Fibroblast of skin of back (primary cell): ENCODE measurements at places on chromosomes 2 and 18.

- no peak for DNase-seq
These were observed 23.7 kb downstream of the ATL2 start for GRCh38 chr2:38353402-38353801.

DNA sequence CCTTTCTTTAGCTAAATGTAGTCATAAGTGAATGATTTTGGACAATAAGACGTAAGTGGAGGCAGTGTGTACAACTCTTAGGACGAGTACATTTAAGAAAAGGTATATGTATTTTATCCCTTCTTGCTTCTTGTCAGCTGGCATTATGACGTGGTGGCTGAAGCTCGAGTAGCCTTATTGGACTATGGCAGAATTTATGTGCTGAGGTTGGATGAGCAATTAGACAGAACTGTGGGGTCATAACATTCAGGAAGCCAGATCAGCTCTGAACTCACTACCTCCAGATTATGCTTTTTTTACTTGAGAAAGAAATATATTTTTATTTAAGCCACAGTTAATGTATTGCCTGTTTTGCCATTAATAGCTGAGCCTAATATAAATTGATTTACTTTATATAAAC is 661.5 kb downstream of the ERBB4 start:
- DNase-seq, result no peak

- DNase-seq, result peak; percentile 44
These were observed 135.6 kb upstream of the ZNF236 start for GRCh38 chr18:76686737-76687231.

GRCh38 chr2:151175864-151176263 is 85.8 kb downstream of the RBM43 start:
- DNase-seq, result no peak

- DNase-seq, result peak; percentile 62
These were observed 266.1 kb upstream of the SIX2 start for GRCh38 chr2:45275242-45275805.

DNA sequence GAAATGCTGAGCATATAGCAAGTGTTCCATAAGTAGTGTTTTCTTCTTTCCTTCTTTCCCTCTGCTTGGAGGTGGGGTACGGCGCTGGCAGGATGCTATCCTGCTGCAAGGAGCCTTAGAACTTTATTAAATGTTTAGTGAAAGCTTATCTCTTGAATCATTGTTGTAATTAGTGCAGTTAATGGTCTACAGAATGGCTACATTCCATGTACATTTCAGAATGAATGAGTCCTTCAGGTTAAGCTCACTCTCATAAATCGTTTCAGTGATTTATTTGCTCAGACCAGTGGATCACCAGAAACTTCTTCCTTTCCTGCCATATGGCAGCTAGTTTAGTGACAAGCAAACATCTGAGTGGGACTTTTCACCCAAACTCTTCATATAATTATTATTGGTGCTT is 3.3 kb upstream of the YWHAQ start:
- no peak for DNase-seq

- no peak for DNase-seq
These were observed 422.1 kb downstream of the PARD3B start for GRCh38 chr2:204967199-204967960.

DNA sequence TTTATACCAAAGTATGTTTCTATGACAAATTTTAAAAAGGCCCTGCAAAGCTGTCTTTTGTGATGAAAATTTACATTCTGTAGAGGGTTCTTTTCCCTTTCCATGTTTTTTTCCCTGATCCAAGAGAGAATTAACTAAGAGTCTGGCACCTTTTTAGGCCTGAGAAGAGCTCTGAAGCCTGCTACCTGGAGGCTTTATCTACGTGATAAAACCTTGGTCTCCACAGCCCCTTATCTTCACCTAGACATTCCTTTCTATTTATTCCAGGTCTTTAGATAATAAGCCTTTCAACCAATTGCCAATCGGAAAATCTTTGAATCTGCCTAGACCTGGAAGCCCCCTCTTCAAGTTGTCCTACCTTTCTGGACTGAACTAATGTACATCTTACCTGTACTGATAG is 774.1 kb upstream of the LRRTM1 start:
- DNase-seq, result no peak

GRCh38 chr2:155145758-155146229 is 447.3 kb downstream of the KCNJ3 start:
- DNase-seq, result no peak

DNA sequence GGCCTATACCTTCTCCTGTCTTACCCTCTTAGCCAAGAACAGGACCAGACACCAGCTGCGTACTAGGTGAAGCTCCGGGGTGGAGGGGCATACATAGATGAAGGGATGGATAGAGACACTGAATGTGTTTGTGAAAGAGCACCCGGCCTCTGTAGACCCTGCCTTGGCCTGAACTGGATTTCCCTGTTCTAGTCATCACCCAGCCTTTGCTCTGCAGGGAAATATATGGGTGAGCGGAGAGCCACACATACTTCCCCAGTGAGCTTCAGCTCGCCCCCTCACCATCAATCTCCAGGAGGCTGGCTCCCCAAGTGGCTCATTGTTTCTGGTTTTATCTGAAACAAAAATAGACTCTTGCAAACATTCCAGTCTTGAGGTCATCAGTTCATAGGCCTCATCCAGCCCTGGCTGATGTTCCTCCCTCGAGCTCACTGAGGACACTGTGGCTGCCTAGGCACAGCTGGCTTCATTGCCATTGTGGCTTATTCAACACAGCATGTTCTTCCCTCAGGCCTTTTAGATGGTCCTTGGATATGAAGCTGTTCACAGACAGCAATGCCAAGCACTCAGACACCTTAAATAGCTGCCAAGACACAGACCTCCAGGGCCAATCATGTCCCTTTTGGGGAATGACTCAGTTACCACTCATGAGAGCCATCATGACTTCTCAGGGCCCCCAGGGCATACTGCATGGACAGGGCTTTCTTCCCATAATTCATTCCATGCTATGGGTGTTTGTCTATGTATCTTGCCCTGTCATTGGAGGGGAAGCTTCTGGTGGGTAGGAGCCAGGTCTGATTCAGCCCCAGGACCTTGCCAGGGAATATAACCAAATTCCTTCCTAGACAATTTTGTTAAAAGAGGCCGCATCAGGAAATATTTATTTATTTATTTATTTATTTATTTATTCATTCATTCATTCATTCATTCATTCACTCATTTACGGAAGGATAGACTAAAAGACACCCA is 82.4 kb downstream of the TTC32 start:
- DNase-seq, result peak; percentile 98

GRCh38 chr2:233643128-233643527 is 6.9 kb downstream of the UGT1A10 start:
- DNase-seq, result no peak
